ENCODE measurements at places on chromosomes 7 and 10.

DNA sequence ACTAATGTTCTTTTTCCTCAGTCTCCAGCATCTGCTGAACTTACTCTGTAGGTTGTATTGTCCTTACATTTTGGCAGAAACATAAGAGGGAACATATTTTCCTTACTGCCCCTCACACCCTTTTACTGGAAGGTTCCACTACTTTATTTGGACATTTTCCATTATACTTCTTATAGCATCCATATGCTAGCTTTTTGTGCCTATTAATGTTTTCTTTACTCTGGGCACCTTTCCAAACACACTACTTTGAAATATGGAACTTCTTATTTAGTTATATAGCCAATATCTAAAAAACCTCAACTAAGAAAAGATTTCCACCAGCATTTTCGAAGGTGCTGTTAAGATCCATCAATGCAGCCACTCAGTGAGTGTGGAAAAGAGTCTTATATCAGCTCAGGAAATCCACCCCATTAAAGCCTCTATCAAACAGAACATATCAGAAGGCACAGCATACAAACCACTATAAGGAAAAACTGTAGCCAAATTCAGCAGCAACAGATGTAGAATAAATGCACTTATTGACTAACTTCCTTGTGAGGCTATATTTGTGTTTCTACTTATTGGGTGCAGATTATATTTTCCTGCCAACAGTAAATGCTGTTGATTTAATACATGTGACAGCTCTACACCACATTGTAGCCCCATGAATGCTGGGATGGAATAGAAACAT, 272.5 kb upstream of the SEMA3E start:
- no peak for DNase-seq

DNA sequence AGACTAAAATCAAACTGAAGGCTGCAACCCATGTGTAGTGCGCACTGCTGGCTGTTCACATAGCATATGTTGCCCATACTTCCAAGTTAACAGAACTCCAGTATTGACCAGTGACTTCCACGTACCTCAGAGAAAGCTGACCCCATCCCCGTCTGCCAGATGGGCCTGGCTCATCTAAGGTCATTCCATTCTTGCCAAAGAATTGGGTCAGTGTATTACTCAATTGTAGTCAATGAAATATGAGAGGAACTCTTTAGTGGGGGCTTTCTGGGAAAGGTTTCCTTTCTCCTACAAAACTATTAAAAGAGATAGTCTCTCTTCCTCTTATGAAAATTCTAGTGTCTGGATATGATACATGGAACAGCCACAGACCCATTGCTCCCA, 238.6 kb downstream of the COBL start:
- DNase-seq = no peak

DNA sequence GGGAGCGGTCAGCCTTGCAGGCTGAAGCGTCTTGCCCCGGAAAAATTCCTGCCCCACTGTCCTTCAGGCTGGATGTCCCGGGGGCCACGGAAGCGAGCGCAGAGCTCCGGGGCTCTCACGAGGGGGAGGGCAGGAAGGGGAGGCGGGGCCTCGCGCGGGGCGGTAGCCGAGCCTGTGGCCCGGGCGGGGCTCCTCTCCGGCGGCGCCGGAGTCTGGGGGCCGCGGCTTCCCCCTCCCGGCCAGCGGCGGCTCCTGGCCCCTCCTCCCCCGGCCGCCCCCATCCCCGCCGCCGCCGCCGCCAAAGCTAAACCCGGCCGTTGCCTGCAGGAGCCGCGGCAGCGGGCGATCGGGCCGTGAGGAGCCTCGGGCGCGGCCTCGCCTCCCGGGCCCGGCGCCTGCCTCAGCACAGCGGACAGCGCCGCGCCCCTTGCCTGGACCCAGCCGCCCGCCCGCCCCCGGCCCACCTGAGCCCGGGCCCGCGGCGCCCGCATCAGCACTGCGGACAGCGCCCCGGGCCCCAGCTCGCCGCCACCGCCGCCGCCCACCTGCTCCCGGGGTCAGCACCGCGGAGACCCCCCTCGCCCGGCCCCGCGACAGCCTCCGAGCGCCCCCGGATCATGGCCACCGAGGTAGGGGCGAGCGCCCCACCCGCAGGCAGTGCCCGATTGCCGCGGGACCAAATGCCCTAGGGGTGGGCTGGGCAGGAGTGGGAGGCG, at the start of gene GOLGA7B:
TSS of gene GOLGA7B (plus strand) at position 157 of the 716 bp plus-strand sequence. CDS start at position 618, 461 bp downstream.
- peak; percentile 94 for DNase-seq

DNA sequence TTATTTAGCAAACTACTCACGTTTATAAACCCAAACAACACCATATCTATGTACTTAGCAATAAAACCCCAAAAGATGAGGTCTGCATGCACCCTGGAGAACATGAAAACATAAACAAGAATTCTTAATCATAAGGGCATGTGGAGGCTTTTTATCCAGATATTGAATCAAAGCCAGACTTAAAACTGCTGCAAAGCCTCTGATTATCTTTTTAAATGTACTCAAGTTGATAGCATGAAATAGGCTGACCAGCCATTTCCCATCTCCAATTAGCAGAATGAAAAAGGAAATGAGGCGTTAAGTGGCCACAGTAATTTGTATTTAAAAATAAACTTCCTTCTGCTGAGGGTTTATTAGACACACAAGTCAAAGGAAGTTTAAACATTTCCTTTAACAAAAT, 48.3 kb downstream of the ITIH5 start:
- no peak for DNase-seq

GRCh38 chr10:13684252-13684791, 97.6 kb downstream of the PRPF18 start:
- no peak for DNase-seq

GRCh38 chr10:9268176-9268575, 1213.7 kb downstream of the GATA3 start:
- no peak for DNase-seq

- DNase-seq = no peak
These were observed 28.3 kb downstream of the MGAM2 start for GRCh38 chr7:142139597-142140400.

GRCh38 chr10:127145173-127145572, 51.2 kb downstream of the INSYN2A start:
- no peak for DNase-seq

DNA sequence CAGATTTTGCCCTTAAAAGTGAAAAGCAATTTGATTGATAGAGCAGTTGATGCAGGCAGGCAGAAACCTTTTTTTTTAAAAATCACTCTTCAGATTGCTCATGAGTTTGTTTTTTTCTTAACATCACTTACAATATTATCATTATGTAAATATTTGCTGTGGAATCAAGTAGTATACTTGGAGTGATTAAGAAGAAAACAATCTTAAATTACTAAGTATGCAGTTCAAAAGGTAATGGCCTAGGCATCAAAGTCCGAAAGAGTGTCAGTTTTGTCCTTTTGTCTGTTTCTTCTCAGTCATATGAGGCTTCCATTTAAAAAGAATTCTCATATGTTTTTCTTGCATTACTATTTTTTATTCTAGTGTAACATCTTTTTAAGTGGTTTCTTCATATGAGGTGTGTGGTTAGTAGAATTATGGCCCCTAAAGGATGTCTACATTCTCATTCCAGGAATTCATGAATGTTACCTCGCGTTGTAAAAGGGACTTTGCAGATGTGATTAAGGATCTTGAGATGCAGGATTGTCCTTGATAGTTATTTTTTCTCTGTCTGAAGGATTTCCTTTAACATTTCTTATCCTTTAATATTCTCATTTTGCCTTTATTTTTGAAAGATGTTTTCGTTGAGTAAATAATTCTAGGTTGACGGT, 44.0 kb downstream of the BICC1 start:
- DNase-seq = peak; percentile 11

DNA sequence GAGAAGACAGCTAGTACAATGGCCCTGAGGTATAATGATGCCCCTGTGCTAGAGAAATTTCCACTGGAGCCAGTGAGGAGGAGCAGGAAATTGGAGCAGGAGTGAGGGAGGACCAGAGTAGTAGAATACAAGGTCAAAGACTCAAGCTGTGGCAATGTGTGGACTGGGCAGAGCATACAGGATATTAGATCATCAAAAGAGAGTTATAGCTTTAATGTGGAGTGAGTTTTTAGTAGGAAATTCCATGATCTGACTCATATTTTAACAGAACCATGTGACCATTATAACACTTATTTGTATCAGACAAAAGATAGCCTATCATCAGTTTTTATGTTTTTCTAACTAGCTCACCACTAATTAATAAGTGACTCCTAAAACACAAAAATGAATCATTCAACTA, 154.1 kb downstream of the DGKB start:
- peak; percentile 42 for DNase-seq

GRCh38 chr7:42914421-42915045, 2.7 kb upstream of the C7orf25 start:
- DNase-seq = no peak

DNA sequence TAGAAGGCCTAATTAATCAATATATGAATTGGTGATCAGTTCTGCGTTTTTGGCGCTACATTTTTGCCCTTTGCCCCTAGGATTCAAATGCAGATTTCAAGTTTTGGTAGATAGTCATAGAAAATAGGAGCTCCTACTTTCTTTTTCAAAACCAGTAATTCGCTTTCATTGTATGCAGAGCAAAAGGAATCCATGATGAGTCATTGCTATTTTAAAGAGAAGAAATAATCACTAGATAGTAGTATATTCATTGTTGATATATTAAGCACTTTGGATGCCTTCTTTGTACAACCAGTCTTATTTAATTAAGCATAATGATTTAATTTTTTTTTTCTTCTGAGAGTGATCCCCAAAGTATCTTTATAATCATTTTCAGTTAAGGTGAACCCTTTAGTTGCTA, 50.3 kb downstream of the CSTF2T start:
- peak; percentile 40 for DNase-seq

- DNase-seq = no peak
These were observed 88.2 kb upstream of the AFAP1L2 start for GRCh38 chr10:114492351-114493037.

GRCh38 chr10:50622706-50623662, 772 bp downstream of the SGMS1 start:
- DNase-seq = peak; percentile 72

DNA sequence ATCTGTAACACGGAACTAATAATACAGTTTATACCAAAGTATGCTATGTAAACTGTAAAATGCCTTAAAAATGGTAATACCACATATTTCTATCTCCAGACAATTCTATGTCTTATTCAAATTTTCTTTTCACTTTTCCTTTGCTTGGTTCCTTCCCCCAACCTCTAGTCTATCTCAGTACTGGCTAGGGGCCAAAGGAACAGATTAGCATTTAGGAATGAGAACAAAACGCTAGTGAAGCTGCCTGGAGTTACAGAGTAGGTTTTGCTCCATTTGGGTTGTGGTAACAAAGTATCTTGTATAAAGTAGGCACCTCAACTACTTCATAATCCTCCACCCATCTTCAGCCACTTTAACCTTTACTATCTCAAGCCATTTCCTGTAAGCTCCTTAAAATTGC, 94.1 kb downstream of the HBP1 start:
- no peak for DNase-seq

GRCh38 chr7:130364451-130364850, 15.8 kb upstream of the CPA1 start:
- DNase-seq = peak; percentile 65

DNA sequence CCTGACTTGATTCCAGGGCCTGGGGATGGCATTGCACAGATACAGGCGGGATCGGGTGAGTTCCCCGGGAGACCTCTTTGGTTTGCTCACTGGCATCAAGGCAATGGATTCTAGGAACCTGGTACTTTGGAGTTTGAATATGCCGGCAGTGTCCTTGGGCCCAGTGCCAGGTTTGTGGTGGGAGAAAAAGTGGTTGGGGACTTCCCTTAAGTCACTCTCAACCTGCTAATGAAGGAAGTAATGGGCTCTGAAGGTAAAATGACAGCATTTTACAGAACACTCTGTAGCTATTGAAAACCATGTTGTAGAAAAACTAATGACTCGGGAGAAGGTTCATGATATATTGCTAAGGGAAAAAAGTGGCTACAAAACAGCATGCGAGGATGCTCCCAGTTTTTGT, 129.9 kb downstream of the CFAP58 start:
- no peak for DNase-seq

DNA sequence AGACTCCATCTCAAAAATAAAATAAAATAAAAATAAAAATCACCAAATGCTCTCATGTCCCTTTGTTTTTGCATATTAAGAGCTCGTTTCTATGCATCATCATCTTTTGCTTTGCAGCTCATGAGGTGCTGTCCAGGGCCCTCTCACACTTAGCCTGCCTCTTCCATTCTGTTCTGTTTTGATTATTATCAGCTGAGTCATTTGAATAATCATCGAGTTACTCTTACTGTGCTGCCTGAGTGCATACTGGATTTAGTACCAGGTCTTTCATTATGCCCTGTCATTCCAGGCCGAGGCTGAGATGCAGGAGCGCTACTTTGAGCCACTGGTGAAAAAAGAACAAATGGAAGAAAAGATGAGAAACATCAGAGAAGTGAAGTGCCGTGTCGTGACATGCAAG, 33.0 kb downstream of the UCMA start:
- DNase-seq = no peak

DNA sequence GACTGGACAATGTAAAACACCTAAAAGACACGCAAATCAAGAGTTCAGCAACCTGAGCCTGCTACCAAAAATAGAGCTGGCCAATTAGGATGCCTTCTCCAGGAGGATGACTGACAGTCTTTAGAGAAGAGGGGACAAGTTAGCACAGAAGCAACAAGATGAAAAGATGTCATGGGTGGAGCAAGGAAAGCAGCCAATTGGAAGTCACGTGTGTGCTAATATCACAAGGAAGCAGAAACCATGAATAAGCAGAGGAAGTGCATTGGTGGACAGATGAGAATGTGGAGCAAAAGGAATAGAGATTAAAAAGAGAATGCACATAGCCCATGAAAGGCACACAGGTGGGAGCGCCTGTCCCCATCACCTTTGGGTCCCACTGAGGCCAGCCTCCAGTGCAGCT, 148.1 kb downstream of the SLC25A13 start:
- no peak for DNase-seq

DNA sequence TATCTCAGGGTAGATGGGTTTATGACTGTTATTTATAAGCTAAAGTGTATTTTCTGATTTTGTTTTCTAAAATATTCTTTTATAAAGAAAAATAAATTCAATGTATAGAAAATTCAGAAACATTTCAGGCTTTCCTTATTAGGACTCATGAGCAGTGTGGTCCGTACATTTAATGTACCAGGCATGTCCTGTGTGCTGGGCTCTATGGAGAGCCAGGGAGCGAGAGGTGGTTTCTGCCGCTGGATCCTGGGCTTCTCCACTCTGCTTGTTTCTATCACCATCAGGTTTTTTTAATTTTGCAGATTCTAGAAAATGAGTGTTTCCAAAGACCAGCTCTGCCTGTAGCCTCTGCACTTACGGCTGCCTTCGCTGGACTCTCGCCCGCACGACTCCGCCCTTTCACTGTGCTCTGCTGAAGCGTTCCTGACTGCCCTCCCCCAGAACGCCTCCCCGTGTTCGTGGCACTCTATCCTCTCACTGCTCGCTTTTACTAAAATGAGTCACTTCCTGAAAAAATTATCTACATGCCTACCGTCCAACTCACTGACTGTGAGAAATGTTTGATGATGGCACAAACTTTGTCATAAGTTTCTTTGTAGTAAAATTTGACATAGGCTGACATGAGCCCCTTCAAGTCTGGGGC, 188.5 kb downstream of the ZMYND11 start:
- DNase-seq = no peak

DNA sequence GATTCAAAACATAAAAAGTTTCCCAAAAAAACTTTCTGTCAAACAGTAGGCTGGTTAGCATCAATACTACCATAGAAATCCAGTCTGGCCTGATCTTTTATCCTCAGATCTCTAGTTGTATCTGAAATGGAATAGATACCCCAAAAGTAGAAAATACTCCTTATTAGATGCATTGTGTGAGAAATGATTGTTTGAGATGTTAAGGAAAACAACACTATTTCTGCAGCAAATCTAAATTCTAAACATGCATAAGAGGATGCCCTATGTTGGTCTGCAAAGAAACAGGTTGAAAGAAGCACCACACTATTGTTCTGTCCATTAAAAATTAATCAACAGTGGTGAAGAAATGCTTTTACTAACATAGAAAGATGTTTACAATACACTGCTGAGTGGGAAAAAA, 121.0 kb downstream of the NPY start:
- no peak for DNase-seq

Measured in DMS53 (cell line).